ENCODE measurements at places on chromosomes 3 and 15.
A peak's percentile ranks its signal among the peaks of the same experiment; 100 is the strongest.

GRCh38 chr3:196414469-196414868 lies 17.8 kb downstream of the UBXN7 start:
- peak; percentile 37 for DNase-seq

- no peak for DNase-seq
Observed at GRCh38 chr3:143037867-143038266, 36.5 kb downstream of the U2SURP start.

- no peak for DNase-seq
Observed at GRCh38 chr3:100682854-100683760, 26.2 kb upstream of the TFG start.

- DNase-seq, result no peak
Observed at GRCh38 chr15:38652998-38653397, 88.4 kb upstream of the RASGRP1 start.

DNA sequence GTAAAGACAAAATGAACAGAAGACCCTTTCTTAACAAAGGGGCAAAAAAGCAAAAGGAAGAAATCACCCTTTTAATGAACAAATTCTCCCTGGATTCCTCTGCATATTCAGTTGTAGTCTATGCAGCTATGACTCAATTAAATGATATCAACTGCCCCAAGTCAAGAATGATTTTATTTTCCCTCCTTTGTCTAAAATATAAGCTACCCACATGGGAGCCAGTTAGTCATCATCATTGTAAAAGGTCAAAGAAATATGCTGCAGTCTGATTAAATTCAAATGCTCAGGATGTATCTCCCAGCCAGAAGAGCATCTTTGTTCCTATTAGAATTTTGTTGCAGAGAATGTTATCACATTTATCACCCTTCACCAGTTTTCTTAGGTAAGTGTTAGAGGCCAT lies 84.0 kb downstream of the SST start:
- no peak for DNase-seq

DNA sequence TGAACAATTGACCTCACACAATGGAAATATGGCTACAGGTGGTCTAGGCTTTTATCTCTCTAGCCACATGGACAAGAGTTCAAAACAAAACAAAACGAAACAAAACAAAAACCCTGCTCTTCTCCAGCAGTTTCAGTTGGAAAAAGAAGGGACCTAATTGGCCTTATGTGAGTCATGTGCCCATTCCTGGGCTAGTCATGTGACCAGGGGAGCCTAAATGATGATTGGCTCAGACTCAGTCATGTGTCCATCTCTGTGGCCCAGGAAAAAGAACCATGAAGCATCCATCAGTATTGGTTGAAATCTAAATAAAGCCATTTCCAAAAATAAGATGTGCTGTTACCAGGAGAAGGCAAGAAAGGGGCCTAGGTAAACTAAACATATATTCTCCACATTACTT lies 96.8 kb downstream of the ANXA2 start:
- DNase-seq, result no peak

GRCh38 chr3:183202004-183202722 lies 39.6 kb upstream of the LAMP3 start:
- DNase-seq, result no peak

- DNase-seq, result no peak
Observed at GRCh38 chr3:133934996-133935842, 39.5 kb upstream of the RAB6B start.

GRCh38 chr15:23370578-23370977 lies 16.0 kb downstream of the GOLGA8S start:
- DNase-seq, result no peak

DNA sequence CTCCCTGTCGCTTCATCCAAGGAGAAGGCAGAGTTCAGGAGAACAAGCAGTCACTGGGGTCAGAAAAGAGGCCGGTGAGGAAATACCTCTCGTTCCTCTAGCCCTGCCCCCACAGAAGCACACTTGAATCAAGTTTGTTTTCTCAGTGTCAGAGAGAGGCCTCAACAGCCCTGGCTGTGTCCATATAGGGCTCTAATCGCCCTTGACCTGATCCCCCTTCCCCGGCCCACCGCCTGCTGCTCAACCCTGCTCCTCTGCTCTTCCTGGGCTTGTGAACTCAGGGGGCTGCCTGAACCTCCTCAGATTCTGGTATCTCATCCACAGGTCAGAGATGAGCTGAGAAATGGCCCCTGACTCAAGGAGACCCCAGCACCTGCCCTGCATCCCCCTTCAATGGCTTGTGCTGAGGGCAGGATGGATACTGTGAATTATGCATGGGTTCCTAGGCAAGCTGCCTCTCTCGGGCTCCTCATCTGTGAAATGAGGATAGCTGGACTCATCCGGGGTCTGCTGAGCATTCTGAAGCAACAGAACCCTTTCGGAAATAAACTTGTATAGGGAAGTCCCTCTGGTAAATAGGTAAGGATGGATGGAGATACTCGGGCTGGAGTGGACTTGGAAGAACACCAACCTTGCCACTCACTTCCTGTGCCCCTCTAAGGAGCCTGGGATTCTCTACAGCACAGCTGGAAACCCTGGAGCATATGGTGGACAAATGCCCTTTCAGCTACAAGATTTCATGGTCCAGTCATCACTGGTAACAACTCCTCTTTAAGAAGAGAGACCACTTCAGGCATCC lies 147.5 kb downstream of the STT3B start:
- no peak for DNase-seq

- DNase-seq, result no peak
Observed at GRCh38 chr3:11736136-11736833, 92.6 kb upstream of the VGLL4 start.

DNA sequence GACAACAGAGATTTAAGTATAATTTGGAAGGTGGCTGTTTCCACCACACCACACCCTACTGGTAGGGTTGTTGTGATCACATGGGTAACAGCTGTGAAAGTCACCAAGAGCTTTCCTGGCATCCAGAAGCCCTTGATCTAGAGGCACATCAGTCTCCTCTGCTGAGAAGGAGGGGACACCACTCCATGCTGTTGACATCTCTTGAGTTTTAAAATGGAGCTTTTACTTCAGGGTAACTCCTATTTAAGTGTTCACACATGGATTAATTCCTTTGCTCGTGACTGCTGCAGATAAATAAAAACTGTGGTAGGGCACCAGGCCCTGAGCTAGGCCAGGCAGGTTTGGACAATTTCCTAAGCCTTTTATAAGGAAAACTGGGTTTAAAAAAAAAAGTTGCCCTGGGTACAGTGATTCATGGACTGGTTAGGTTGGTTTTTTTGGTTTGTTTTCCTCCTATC lies 7.5 kb downstream of the EXOSC7 start:
- DNase-seq, result no peak

DNA sequence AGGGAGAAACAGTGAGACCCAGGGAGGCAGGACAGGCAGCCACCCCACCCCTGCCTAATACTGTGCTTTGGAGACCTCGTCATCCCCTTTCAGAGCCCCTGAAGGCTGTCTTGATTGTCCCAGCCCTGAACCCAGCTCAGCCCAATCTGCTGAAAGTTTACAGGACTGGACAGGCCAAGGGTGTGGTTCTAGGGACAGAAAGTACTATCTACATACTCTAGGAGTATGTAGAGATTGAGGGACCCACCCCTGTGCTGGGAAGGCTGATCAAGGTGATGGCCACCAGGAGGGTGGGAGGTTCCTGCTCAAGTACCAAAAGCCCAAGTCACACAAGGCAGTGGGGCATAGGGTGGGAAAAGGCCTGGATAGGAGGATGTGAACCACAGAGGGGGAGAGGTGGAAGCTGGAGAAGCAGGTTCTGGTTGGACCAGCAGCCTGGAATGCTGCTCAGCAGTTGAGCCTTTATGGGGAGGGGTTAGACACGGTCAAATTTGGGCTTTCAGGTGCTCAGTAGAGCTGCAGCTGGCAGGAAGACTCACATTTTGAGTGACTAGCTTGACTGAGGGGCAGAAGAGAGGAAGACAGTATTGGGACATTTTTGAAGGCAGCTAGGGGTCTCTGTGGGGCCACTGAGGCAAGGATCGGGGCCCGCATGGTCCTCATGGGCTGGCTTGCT lies 6.7 kb downstream of the NBEAL2 start:
- DNase-seq, result no peak

- DNase-seq, result no peak
Observed at GRCh38 chr15:70355275-70355795, 257.6 kb upstream of the TLE3 start.

DNA sequence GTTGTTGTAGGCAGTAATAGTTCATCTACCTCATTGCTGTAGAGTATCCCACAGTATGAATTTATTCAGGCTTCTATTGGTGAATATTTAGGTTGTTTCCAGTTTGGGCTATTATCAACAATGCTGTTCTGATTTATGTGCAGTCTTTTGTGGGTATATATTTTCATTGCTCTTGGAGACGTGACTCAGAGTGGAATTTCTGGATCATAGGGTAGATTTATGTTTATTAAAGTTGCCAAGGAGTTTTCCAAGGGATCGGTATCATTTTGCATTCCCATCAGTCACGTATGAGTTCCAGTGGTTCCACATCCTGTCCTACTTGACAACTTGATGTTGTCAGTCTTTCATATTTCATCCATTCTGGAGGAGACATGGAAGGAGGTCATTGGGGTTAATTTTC lies 8.4 kb upstream of the HRH1 start:
- no peak for DNase-seq

GRCh38 chr3:100900671-100901335 lies 92.4 kb downstream of the ABI3BP start:
- no peak for DNase-seq

DNA sequence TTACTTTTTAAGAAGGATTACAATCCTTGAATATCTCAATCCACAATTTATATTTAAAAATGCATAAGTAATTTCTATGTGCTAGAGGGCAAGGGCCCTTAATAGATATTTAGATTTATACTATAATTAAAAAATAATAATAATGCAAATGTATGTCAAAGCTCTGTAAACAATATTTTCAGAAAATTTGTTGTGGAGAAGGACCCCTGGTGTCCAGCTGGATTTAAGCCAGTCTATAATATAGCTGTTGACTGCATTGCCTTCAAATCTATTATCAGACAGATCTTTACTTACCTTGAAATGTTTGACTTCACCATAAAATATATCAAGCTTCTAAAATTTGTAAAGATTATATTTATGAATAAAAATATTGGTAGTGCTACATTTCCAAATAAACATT lies 65.6 kb downstream of the ZBTB20 start:
- no peak for DNase-seq

- no peak for DNase-seq
Observed at GRCh38 chr3:138389144-138389601, 40.8 kb downstream of the MRAS start.

DNA sequence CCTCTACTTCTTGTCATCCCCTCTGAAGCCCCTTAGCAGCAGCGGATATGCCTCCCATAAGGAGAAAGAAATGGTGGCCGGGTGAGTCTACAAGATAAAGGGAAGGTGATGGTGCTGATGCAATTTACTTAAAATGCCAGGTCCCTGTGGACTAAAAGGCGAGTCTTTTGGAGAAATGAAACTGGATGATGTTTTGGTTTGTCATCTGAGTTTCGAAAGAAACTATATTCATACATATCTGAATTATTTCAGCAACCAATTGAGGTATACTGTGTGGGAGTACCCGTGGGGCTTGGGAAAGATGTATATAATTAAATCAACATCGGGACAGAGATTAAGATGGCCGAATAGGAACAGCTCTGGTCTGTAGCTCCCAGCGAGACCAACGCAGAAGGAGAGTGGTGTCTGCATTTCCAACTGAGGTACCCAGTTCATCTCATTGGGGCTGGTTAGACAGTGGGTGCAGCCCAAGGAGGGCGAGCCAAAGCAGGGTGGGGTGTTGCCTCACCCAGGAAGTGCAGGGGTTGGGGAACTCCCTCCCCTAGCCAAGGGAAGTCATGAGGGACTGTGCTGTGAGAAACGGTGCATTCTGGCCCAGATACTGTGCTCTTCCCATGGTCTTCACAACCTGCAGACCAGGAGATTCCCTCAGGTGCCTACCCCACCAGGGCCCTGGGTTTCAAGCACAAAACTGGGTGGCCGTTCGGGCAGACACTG lies 210.6 kb upstream of the CHRM5 start:
- DNase-seq, result no peak

DNA sequence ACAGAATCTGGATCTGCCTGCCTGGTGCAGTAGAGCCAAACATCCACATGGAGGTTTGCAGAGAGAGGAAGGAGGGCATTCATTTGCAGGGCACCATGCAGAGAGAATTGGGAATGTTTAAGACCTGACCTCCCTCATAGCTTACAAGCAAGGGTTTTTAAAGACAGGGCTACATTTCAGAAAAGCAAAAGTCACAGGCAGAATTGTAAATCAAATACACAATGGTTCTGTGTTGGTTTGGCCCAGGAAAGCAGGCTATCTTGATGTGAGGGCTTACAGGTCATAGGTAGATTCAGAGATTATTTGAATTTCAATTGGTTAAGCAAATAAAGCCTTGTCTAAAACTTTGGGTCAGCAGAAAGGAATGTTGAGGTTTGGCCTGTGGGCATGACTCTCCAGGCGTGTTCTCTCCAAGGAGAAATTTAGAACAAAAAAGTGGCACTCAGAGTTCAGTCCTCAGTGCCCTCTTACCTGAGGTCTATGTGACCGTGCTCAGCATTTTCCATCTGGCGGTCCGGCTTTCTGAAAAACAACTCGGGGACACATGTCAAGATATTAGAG lies 91.5 kb downstream of the CD47 start:
- DNase-seq, result no peak

DNA sequence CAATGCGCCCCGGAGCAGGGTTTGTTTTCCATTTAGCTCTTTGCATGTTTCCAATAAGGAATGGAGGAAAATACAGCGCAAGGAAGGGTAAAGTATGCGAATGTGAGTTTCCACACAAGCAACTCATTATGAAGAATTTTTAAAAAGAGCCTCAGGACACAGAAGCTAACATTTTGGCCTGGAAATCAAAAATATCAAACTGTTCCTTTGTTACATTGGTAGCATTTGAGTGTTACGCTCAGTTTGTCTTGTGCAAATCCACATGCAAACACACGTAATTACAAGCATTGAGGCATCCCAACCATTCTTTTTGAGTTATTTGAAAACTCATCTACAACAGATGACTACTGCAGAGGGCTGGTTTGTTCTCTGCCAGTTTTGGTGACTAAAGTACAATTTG lies 93.0 kb upstream of the SNRPA1 start:
- DNase-seq, result no peak

DNA sequence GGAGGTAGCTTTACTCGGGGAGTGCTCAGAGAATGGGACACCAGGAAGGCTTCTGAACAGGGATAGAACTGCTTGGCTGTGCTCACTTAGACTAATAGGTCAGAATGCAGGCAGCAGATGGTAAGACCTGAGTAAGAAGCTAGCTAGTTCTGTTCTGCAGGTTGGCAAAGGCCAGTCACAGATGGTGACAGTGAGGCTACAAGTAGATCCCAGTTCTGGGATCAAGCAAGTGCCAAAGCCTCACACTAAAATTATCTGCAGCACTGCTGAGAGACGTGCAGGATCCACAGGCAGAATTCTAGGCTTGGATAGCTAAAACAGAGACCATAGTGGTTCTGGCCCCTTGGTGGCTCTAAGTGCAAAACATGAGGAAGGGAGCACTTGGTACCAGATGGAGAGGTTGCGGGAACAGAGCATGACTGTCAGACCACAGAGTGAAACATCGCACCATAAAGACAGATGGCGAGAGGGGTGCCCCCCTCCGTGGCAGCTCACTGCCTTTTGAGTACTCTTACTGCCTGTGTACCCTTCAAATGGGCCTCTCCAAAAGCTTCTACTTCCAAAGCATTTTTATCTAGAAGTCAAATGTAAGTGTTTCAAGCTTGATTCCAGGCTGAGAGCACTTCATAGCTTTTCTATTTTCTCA lies 3.6 kb upstream of the GLCE start:
- no peak for DNase-seq
